Activated CD4-positive, alpha-beta T cell treated with anti-CD3 and anti-CD28 coated beads for 4 hours (primary cell): ENCODE measurements at places on chromosomes 6 and 20.

GRCh38 chr6:166333172-166333995, 9.0 kb downstream of the SFT2D1 start:
- no peak for DNase-seq

- DNase-seq = no peak
Observed at GRCh38 chr6:167122041-167122826, 662 bp upstream of the CCR6 start.

DNA sequence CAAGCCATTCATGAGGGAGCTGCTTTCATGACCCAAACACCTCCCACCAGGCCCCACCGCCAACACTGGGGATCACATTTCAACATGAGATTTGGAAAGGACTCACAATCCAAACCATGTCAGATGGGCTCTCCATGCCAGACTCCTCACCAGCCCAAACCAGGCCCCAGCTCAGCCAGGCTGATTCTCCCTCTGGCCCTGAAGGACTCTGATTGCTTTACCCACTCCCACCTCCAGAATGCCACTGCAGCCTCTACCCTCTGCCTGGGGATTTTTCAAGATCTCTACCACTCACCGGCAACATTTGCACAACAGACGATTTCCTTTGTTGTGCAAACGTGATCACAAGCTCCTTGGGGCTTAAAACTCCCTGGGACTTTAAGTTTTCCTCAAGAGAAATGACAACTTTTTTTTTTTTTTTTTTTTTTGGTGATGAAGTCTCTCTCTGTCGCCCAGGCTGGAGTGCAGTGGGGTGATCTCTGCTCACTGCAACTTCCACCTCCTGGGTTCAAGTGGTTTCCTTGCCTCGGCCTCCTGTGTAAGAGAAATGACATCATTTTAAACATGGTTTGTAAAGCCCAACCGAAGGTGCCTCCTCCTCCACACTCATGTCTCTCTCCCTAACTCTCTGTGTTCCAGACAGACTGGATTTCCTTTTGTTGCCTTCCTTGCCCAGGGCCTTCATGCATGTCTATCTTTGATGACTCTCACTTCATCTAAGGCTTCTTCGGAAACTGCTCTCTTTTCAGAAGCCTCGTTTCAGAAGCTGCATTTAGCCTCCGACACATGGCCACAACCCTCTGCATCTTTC, 147.0 kb downstream of the CDH26 start:
- no peak for DNase-seq

GRCh38 chr6:168678077-168678476, 237.1 kb downstream of the SMOC2 start:
- no peak for DNase-seq

DNA sequence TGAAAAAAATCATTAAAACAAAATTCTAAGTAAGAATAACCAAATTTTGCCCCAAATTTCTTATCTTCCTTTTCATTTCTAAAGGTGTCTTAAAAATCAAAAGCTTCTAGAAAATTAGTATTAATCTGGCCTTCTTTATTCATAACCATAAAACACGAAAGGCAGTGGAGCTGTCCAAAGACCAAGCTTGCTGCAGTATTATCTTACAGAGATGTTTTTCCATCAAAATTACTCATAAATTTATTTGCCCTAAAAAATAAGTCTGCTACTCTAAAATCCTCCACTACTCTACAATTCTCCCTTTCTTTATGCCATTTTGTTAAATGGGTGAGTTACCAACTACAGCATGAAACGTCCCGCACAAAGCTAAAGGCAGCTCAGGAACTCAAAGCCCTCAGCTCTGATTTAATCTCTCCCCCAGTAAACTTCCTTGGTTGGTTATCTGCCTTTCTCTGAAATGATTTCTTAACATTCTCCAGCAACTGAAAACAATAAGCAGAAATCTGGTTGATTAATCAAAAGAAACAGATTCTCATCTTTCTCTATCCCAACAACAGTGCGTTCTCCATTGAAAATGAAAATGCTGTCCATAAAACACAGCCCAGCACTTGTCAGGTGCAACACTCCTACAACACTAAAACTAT, 2.1 kb downstream of the USP49 start:
- DNase-seq = no peak
